ENCODE measurements at places on chromosomes 1 and 21.

DNA sequence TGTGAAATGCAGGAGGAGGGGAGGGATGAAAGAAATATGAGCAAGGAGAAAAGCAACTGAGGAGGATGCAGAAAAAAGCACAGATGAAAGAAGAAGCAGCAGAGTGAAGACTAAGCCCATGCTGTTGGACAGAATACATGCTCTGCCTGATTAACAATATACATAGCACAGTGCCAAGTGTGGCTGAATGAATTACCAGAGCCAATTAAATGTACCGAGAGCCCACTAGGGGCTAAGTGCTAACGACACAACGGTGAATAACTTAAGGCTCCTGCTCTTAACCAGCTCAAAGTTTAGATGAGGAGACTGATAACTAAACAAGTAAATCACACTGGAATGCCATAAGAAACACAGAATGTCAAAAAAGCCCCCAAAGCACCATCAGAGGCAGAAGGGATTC is 15.6 kb downstream of the CADM3 start:
- no peak for DNase-seq

DNA sequence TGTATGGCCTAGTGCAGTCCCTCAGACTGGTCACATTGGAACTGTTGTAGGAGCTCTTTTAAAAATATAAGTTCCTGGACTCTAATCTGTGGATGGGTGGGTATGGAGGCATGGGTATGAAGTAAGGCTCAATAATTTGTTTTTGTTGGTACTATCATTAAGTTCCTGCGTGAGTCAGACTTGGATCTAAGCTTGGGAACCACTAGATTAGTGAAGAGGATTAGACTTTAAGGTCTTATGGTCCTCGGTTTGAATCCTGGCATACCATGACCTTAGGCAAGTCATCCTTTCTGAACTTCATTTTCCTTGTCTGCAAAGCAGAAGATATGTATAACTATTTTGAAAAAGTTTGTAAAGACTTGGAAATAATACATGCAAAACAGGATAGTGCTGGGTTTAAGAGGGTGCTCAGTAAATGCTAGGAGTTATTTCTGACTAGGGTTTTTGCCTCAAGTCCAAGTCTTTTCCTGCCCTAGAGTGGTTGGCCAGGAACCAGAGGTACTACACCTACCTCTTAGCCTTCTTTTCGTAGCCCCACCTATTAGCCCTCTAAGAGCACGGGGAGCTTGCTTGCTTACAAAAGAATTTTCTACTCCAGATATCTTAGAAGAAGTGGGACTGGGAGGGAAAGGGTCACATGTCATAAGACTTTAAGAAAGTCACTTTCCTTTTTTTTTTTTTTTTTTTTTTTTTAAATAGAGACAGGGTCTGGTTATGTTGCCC is 38.6 kb upstream of the METTL18 start:
- no peak for DNase-seq

DNA sequence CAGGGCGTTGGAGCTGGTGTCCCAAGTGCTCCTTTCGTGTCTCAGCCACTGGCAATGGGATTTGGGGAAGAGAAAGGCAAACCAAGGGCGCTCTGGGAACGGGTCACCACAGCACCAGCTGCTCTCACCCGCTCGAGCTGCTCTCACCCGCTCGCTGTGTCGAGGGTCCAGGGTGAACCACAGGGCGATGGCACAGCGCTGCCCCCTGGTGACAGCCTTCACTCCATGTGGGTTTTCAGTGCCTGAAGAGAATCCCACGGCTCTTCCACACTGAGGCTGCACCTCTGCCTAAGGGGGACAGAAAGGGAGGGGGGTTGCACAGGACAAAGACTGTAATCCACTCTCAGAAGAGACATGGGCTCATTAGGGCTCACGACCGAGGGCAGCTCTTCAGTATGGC is 7.1 kb upstream of the CLDN19 start:
- no peak for DNase-seq

GRCh38 chr1:210321131-210321530 is 7.6 kb upstream of the HHAT start:
- DNase-seq = no peak

GRCh38 chr1:84632673-84633434 is 57.4 kb downstream of the SSX2IP start:
- DNase-seq = no peak

DNA sequence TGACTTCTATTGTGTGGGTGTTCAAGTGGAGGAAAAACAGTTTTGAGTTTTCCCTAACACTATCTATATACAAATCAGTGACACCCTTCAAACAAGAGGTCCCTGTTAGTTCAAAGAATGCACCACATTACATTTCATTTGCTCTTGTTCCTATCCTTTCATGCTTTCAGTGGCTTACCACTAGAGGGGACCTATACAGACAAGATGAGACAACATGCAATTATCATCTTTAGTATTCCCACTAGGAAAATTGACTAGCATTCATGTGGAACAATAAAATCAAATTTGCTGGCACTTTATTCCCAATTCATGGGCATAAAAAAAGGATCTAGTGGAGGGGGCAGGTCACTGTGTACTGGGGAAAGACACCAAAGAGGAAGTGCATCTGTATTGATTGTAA is 13.3 kb upstream of the SIPA1L2 start:
- no peak for DNase-seq

DNA sequence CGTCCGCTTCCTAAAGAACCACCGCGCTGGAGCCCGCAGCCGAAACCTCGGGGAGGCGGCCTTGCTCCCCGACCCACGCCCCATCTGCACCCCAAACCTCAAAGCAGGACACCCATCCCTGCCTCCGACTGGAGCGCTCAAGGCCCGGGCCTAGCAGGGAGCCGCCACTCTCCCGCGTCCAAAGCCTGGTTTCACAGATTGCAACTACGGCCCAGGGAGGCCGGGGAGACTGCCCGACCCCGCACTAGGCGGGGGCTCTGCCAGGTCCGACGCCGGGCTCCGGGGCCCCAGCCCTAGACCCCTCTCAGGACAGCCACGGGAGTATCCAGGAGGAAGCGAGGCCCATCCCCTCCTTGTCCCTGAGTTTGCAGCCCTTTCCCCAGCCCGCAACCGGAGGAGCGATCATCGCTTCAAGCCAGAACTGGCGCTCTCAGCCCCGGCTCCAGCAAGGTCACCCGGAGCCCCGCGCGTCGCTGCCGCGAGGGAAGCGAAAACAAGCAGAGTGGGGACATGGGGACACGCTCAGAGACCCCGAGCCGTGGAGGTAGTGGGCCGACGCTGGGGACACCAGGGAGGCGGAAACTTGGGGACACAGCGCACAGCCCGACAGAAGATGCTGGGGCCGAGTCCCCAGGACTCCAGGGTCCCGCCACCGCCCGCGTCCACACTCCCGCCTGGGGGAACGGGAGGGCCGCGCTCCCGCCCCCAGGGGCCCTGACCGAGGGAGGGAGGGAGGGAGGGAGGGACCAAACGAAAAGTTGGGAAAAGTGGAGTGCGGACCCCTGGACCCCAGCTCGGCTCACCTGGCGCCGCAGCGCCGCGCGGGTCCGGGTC is 433 bp downstream of the TMEM200B start:
- DNase-seq = no peak

GRCh38 chr1:168422203-168422847 is 121.5 kb downstream of the XCL2 start:
- DNase-seq = no peak

- DNase-seq = no peak
Observed at GRCh38 chr1:206944703-206945102, 1.6 kb downstream of the PIGR start.

- DNase-seq = no peak
Observed at GRCh38 chr1:15627343-15627988, 10.2 kb downstream of the DDI2 start.

DNA sequence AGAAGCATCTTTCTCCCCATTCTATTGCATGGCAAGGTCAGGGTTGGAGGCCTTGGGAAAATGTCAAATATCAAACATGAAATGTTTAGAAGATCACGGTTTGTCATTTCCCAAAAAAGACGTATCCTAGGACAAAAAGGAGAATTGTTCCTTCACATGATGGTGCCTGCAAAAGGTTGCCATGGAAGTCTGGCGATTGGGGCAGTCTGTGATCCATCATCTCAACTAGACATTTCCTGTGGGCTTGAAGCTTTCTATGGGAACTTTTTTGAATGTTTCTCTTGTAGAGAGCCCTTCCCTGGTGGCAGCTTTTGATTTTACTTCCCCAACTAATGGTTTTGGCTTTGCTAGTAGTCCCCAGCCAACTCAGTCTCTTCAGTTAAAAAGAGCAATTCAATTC is 106.3 kb downstream of the TGFB2 start:
- no peak for DNase-seq

DNA sequence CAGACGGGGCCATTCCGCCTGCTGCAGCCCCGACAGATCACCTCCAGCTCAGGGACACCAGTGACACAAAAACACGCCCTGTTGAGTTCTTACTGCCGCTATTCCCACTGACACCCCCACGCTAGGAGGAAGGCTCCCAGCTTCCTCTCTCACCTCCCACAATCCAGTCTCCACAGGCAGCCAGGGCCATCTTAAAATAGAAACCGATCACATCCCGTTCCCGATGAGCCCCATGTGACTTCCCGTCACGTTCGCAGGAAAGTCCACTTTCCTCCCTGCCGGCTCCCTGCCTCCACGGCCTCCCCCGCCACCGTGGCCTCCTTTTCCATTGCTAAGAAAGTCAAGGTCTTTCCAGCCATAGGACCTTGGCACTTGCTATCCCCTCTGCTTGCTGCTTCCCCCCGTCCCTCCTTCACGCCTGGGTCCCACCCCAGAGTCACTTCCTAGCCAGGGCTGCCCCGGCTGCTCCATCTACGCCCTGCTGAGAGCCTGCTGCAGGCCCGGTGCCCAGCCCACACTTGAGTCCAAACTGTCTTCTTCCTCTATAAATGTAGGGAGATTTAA is 24.0 kb upstream of the DDOST start:
- DNase-seq = no peak

DNA sequence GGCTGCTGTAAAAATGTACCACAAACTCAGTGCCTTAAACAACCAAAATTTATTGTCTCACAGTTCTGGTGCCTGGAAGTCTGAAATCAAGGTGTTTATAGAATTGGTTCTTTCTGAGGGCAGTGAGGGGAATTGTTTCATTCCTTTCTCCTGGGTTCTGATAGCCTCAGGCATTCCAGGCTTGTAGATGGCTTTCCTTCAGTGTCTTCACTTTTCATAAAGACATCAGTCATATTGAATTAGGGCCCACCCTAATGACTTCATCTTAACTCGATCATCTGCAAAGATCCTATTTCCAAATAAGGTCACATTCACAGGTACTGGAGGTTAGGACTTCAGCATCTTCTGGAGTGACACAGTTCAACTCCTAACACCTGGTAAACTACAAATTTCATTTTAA is 15.0 kb downstream of the CDKN2C start:
- no peak for DNase-seq

- no peak for DNase-seq
Observed at GRCh38 chr21:34870246-34870645, 178.9 kb downstream of the RUNX1 start.

GRCh38 chr1:178341261-178341956 is 155.4 kb downstream of the CLEC20A start:
- no peak for DNase-seq

GRCh38 chr1:218468711-218469110 is 123.6 kb downstream of the TGFB2 start:
- DNase-seq = no peak

GRCh38 chr1:29282924-29283803 is 46.8 kb downstream of the PTPRU start:
- no peak for DNase-seq

GRCh38 chr1:205046870-205047269 is 3.9 kb downstream of the CNTN2 start:
- DNase-seq = no peak

DNA sequence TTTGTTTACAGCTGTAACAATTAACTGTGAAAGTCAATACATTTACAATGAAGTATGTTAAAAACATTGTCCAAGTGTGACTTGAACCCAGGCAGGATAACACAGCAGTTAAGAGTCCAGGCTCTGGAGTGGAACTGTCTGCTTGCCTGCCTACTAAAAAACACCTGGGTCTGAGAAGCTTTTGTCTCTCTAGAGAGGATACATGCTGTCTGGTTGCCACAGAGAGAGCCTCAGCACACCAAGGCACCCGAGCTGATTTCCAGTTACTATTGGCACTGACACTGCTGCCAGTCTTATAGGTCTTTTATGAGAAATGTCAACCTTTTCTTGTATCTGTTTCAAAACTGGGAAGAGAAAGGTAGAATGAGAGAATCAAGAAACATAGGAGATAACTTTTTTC is 20.2 kb upstream of the RALGPS2 start:
- DNase-seq = no peak

DNA sequence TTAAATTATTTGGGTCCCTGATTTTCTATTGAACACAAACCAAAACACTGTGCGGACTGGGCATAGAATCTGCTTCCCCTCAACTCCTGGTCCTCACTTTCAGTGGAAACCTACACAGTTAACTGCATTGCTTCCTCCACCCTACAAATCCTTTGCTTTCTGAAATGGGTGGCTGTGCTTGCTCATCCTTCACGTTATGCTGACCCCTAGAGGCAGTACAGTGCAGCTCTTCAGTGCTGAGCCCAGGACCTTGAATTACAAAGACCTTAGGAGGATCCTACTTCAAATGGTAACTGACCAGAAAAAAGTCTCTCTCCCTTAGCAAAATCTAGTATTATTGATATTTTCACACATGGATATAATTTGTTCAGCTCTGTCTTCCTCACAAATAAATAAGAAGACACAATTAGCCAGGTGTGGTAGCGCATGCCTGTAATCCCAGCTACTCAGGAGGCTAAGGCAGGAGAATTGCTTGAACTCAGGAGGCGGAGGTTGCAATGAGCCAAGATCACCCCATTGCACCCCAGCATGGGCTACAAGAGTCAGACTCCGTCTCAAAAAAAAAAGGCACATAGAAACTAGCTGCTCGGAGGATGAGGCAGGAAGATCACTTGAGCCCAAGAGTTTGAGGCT is 63.4 kb upstream of the L1TD1 start:
- no peak for DNase-seq

DNA sequence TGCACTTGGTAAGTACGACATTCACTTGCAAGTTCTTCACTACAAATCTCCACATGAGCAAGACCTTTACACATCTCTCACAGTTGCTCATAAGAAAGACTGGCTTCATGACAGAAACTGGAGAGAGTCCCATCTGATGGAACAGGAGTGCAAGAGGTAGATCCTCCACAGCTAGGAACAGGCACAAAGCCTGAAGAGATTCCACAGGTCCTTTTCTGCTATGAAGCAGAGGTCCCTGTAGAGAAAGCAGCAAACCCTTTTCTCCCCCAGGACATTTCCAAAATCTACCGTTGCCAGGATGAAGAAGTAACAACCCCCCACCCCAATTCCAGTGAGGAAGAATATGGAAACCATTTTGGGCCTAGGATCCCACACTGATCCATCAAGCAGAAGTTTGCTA is 47.3 kb downstream of the EIF4G3 start:
- no peak for DNase-seq

DNA sequence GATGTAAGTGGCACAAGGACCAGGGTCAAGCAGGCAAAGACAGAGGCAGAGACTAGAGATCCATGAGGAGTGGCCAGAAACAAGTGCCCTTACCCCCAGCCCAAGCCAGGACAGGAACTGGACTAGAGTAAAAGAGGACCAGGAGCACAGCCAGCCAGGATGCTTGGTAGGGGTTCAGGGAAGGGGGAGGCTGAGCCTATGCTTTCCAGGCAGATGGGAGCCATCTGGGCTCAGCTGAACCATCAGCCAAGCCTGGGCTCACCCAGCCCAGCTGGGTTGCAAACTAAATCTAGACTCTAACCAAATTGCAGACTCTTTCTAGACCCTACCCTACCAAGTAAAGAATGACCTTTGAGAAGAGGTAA is 15.2 kb downstream of the PDZK1IP1 start:
- DNase-seq = no peak

Measured in stimulated activated CD4-positive, alpha-beta T cell treated with anti-CD3 and anti-CD28 coated beads, TNF-alpha, amount 100 ng/mL, for 1 hour (primary cell).